Immature natural killer cell (primary cell): ENCODE measurements at places on chromosomes 16 and 17.
A peak's percentile ranks its signal among the peaks of the same experiment; 100 is the strongest.

DNA sequence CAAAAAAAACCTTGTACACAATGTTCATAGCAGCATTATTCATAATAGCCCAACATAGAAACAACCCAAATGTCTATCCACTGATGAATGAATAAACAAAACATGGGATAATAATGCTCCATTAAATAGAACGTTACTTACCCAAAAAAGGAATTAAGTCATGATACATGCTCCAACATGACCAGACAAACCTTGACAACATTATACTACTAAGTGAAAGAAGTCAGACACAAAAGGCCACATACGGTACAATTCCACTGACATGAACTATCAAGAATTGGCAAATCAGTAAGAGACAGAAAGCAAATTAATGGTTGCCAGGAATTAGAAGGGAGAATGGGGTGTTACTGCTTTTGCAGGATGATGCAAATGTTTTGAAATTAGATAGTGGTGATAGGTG is 193.8 kb upstream of the SHISA6 start:
- no peak for DNase-seq

- peak; percentile 34 for DNase-seq
Observed at GRCh38 chr17:7173687-7174602, 5.2 kb downstream of the ASGR1 start.

DNA sequence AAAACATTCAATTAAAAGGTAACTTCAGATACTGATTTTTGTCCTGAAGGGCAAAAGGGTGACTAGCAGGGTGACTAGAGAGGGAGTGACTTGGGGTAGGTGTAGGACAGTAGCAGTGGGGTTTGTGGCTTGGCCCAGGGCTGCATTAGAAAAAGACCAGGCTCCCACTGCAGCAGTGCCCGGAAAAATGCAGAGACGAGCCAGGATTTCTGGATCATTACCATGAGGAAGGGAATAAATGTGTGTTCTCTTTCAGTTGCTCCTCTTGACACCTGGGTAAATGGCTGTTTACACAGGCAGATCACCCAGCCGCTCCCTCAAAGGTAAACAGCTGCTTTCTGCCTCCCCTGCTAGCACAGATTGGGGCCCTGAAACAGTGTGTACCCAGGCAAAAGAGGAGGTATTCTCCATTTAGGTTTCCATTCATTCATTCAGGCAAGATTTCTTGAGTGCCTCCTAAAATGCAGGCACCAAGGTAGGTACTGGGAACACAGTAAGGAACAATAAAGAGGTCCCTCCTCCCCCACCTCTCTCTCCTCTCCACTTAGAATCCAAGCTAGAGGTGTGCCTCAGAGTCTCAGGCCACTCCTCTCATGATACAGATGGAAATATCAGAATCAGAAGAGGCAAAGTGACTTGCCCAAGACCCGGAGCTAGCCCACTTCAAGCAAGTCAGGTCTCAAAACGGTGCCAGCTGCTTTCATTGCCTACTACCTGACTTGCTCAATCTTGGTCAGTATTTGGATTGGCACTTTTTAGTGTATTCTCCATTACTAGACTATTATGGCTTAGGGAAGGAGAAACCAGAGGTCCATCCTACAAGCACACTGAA is 15.2 kb upstream of the TOX3 start:
- DNase-seq, result no peak

DNA sequence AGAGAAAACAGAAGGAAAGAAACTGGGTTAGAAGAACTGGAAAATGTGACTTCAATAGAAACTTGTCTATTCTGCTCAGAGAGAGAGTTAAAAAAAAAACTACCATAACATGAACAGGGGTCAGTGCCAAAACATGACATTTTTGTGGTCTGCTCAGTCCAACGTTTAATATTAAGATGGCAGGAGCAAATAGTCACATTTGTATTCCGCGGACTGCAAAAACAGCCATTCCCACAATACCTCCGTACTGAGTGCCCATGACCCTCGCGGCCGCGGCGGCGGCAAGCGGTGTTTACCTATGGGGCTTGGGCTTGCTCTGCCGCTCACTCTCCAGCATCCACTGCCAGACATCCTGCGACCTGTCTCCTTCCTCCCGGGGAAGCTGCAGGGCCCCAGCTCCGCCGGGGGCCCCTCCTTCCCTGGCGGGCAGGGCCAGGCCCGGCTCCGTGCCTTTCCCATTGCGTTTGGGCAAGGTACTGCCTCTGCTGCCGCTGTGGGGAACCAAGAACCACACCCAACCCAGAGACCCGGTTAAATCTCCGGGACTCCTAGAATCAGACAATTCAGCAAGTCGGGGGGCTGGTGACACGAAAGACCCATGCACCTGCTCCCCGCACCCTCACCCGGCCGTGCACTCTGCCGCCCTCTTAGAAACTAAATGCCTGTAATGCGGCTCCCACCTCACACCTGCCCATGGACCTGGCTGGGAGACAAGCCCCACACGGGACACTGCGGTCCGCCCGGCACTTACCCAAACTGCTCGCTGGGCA is 24.7 kb downstream of the AXIN2 start:
- no peak for DNase-seq

DNA sequence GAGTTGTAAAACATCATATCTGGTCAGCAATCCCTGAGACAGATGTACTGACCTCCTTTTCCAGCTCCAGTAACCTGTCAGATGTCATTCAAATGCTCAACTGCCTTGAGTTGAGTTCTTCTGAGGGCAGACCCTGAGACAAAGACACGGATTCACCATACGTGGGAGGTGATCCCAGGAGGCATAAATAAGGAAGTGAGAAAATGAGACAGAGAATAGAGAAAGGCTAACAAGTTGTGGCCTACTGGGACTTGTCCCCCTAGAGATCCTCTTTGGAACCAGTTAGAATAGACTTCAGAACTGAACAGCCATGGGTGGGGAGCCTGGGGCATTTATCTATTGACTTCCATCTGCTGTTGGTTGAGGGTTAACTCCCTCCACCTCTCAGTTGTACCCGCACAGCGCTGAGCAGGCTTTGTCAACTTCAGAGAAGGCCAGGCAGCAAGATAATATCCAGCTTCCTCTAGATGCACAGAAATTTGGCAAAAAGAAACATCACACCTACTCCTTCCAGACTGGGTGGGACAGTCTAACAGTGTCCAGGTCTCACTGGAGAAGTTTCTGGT is 123.0 kb upstream of the DYNLRB2 start:
- no peak for DNase-seq

GRCh38 chr17:72387969-72388368 is 267.1 kb downstream of the SOX9 start:
- no peak for DNase-seq

DNA sequence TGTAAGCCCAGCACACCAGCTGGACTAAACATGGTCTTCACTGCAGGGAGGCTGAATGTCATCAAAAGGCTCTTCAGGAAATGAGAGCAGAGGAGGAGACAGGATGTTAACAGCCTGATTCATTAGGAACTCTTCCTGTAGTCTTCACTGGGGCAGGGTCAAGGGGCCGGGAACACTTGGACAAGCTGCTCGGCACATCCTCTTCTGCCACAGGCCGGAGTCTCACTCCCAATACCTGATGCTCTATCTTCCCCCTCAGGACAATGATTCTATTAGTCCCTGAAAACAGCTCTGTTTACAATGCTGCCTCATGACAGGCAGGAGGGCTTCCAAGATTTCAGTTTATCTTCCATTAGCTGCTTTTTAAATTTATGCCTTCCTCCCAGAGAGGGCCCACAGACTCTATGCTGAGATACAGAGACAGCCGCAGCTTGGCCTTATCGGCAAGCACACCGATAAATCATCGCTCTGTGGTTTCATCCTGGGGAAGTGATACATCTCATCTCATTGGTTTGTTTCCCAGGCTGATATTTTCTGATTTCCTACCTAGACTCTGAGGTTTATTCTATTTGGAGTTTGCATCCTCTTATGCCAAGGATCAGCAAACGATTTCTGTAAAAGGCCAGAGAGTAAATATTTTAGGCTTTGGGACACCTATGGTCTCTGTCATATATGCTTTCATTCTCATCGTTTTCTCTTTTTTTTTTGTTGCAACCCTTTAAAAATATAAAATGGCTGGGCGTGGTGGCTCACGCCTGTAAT is 214.0 kb upstream of the ASIC2 start:
- DNase-seq, result no peak

DNA sequence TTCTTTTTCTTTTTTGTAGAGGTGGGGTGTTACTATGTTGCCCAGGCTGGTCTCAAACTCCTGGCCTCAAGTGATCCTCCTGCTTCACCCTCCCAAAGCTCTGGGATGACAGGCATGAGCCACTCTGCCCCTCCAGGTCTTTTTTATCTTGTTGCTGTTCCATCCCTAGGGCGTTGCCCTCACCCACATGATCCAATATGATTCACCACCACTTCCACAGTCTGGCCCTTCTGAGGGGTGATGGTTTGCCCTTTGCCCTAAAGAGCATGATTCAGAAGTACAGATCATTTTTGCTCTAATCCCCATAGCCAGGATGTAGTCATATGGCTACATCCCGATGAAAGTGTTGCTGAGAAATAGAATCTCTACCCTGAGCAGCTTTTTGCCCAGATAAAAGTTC is 18.8 kb downstream of the STX4 start:
- DNase-seq, result no peak

DNA sequence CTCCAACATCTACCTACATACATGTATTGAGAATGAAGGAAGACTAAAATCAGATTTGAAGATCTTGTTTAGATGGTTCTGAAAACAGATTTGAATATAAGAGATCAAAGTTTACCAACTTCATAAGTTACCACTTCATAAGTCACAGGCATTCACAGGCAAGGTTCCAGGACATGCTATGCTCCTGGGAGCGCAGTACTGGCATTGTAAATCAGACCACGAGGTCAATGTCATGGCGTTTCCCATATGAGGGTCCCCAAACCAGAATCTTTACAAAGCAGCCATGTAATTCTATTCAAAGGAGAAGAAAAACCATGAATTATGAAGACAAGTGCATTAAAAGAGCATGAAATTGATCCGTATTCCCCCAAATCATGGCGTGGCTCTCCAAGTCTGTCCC is 3.0 kb downstream of the CDH11 start:
- DNase-seq, result no peak

GRCh38 chr17:79620207-79621038 is 9.6 kb upstream of the RBFOX3 start:
- DNase-seq, result no peak

DNA sequence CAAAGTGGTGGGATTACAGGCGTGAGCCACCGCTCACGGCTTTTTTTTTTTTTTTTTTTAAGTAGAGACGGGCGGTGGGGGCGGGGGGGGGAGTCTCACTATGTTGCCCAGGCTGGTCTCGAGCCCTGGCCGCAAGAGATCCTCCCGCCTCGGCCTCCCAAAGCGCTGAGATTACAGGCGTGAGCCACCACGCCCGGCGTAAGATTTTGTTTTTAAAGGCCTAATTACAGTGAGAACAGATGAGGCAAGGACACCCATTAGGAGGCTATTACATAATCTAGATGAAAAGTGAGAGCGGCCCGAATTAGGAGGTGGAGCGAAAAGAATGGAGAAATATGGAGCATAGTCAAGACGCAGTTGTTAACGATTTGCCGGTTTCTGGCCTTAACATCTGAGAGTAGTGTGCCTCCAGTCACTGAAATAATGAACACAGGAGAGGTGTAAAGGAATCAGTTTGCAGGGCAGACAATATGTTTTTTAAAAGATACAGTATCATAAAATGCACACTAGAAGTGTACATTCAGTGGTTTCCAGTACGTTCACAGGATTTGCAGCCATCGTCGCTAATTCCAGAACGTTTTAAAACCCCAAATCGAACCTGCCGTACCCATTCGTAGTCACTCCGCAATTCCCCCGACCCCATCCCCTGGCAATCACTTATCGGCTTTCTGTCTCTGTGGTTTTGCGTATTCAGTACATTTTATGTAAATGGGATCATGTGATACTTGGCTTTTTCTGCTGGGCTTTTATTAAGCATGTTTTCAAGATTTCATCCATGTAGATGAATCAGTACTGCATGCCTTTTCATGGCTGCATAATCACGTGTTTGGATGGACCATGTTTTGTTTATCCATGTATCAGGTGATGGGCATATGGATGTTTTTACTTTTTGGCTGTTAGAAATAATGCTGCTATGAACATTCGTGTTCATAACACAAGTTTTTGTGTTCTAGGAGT is 1.4 kb upstream of the SLX4 start:
- DNase-seq, result no peak

GRCh38 chr17:72117535-72118334 is 3.1 kb upstream of the SOX9 start:
- DNase-seq, result no peak

DNA sequence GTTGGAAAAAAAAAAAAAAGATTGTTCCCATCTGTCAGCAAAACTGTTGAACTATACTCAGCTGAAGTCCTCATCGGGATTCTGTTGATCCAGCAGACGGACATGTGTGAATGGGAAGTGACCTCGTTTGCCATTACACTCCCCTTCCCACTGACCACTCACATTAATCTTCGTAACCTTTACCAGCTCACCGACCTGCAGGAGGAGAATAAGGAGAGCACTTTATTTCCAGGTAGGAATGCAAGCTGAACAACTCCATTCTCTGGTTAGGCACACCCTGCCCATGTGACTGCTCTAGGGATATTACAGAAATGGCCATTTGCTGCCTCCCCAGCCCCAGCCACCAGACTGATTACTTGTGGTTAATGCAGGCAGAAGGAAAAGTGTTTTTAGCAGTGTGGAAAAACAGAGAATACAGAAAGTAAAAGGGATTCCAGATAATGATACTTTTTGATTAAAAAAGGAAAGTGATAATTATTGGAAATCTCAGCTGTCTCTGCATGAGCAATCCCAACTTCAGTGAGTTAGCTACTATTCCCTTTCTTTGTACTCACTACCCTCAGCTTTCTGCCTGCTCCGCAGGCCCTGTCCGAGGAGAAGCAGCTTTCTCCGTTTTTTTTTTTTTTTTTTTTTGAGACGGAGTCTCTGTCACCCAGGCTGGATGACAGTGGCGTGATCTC is 23.6 kb upstream of the YWHAE start:
- DNase-seq, result no peak

- DNase-seq, result no peak
Observed at GRCh38 chr17:65029605-65030336, 26.8 kb downstream of the GNA13 start.
